Muscle of leg (tissue), 16 donors: ENCODE measurements at places on chromosomes 2 and 18. TPM values are rescaled to one million over a fixed set of nuclear protein-coding genes. Genes with fewer than 3 reads are reported as not detected.

DNA sequence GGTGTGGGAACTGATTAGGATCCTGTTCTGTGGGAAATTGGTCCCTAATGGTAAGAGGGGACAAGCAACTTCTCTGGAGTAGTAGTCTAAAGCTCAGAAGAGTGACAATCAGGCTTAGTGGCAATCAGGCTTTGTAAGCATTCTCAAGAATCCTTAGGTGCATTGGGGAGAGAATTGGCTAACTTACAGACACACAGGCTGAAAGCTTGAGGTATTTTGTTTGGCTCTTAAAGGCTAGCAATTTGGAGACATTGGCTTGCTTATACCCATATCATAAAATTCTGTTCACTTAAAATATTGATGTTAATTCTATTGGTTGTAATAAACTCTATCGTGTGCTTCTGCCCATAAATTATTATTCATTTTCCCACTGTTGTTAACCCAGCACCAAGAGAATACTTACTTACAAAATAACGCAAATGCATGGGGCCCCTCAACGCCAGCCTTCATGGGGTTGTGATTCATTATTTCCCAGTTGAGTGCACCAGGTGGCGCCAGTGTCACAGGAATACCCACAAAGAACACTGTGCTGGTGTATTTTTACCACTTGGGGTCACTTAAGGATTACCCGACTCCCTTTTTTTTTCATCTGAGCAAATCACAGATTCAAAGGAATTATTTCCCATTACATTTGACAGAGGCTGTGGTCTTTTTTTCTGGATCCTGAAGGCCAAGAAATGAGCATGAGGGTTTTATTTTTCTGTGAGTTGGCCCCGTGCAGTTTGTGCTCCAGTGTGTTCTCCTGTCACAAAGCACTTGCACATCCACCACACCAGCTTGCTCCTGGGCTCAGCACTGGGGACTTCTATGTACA lies 45.5 kb downstream of the DDX1 start:
- H3K27me3 ChIP-seq = no peaks in the 10 kb centered on the region
- H3K4me1 ChIP-seq = peaks cover 8% of the 10 kb centered on the region
- peak; percentile 82 for DNase-seq
- H3K4me3 ChIP-seq = no peak overlapping the region

- peaks cover 11% of the 10 kb centered on the region for H3K4me1 ChIP-seq
- peak overlapping the region; percentile 98 for H3K27ac ChIP-seq
- H3K36me3 ChIP-seq = peaks cover 29% of the 10 kb centered on the region
- H3K4me3 ChIP-seq = peak overlapping the region; percentile 94
- no peaks in the 10 kb centered on the region for H3K27me3 ChIP-seq
These were observed 572 bp downstream of the RPS27A start for GRCh38 chr2:55232863-55233657.

Gene PAX8
- 0.44 TPM for total RNA-seq

Gene DNAH7
- 0.31 TPM for total RNA-seq

- no peaks in the 10 kb centered on the region for H3K36me3 ChIP-seq
- peaks cover 4% of the 10 kb centered on the region for H3K4me1 ChIP-seq
- H3K27ac ChIP-seq = no peak overlapping the region
- no peak for DNase-seq
- H3K27me3 ChIP-seq = peaks cover 34% of the 10 kb centered on the region
These were observed 44.2 kb upstream of the CTDP1 start for GRCh38 chr18:79635427-79635726.

DNA sequence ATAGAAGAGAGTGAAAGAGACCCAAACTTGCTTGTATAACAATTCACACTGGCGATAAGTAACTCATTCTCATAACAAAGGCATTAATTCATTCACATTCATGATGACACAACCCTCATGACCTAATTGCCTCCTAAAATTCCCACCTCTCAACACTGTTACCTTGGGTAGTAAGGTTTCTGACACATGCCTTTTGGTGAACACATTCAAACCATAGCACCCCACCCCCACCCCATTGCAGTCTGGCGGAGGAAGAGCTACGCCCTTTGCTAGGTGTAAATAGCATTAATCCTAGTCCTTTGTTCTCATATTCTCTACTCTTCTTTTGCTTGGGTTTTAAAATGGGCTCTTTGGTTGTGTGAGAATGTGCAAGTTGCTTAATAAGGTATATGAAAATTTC lies 361.5 kb downstream of the DSEL start:
- H3K4me3 ChIP-seq = no peak overlapping the region
- H3K27ac ChIP-seq = no peak overlapping the region
- H3K36me3 ChIP-seq = no peaks in the 10 kb centered on the region
- no peak for DNase-seq

Gene TAF4B
- 2.8 TPM for total RNA-seq

DNA sequence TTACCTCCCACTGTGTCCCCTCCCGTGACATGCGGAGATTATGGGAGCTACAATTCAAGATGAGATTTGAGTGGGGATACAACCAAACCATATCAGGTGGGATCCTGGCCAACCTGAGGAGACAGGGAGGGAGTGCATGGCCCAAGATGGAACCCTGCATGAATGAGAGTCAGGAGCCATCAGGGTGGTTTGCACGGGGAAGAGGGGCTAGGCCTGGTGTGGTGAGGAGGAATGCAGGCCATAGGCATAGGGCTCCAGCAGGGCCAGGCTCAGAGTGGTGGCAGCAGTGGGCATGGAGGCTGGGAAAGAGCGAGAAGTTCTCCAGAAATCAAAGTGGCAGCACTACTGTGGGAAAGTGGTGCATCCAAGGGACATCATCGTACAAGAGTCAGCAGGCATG lies 74.0 kb upstream of the BCL2L11 start:
- no peaks in the 10 kb centered on the region for H3K36me3 ChIP-seq
- H3K27ac ChIP-seq = no peak overlapping the region
- H3K27me3 ChIP-seq = peaks cover 2% of the 10 kb centered on the region
- DNase-seq = no peak
- H3K4me1 ChIP-seq = no peaks in the 10 kb centered on the region

DNA sequence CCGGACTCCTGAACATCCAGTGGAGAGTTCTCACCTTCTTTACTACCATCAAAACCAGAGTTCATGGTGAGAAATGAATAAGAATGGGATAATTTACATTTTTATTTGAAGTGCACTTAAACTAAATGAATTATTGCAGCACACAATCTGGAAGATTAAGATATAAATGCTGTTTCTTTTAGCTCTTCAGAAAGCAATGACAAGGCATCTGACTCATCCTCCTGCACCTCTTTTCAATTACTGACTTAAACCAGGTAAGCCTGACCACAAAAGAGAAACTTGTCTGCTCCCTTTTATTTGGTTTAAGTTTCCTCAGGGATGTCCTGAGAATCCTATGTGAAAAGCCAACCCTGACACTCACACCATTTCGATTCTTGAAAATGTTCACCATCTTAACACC lies 720 bp upstream of the DSC2 start:
- H3K4me3 ChIP-seq = no peak overlapping the region
- H3K27me3 ChIP-seq = peaks cover 25% of the 10 kb centered on the region

Gene KHK
- total RNA-seq = 1.5 TPM

Gene NPPC
- total RNA-seq = 1.5 TPM
